ENCODE measurements at places on chromosomes 7 and 10.
A peak's percentile ranks its signal among the peaks of the same experiment; 100 is the strongest.

- H3K36me3 ChIP-seq: peaks cover 9% of the 10 kb centered on the region
- peaks cover 48% of the 10 kb centered on the region for H3K27me3 ChIP-seq
- peak overlapping the region; percentile 69 for H3K27ac ChIP-seq
- H3K4me1 ChIP-seq: peaks cover 19% of the 10 kb centered on the region
Observed at GRCh38 chr7:25854608-25855497, 297.1 kb upstream of the NFE2L3 start.

GRCh38 chr7:158651968-158652565, 52.5 kb downstream of the NCAPG2 start:
- no peaks in the 10 kb centered on the region for H3K4me1 ChIP-seq
- H3K27me3 ChIP-seq: no peaks in the 10 kb centered on the region
- no peaks in the 10 kb centered on the region for H3K36me3 ChIP-seq
- H3K4me3 ChIP-seq: no peak overlapping the region
- DNase-seq: no peak
- no peak overlapping the region for H3K27ac ChIP-seq

DNA sequence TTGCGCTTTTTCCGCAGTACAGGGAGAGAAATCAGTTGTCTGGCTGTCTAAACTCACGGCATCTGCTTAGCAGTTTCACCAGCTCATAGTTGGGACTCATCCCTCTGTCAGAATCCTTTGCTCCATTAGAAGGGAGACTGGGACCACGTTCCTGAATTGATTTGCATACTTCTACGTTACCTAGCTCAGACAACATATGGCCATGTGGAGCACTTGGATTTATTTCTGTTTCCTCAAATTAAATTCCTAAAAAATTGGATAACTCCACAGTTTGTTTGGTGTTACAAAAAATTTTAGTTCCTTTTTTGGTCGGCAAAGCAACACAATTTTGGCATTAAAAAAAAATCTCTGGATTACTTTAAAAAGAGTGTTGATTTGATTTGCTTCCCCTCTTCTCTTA, 614.0 kb downstream of the AUTS2 start:
- H3K27me3 ChIP-seq: no peaks in the 10 kb centered on the region
- no peaks in the 10 kb centered on the region for H3K36me3 ChIP-seq
- H3K4me3 ChIP-seq: no peak overlapping the region
- no peak for DNase-seq
- H3K27ac ChIP-seq: no peak overlapping the region

- no peak overlapping the region for H3K27ac ChIP-seq
- H3K4me3 ChIP-seq: no peak overlapping the region
- H3K36me3 ChIP-seq: no peaks in the 10 kb centered on the region
- no peak for DNase-seq
- H3K27me3 ChIP-seq: no peaks in the 10 kb centered on the region
- H3K4me1 ChIP-seq: no peaks in the 10 kb centered on the region
Observed at GRCh38 chr7:18706670-18707069, 211.1 kb downstream of the HDAC9 start.

DNA sequence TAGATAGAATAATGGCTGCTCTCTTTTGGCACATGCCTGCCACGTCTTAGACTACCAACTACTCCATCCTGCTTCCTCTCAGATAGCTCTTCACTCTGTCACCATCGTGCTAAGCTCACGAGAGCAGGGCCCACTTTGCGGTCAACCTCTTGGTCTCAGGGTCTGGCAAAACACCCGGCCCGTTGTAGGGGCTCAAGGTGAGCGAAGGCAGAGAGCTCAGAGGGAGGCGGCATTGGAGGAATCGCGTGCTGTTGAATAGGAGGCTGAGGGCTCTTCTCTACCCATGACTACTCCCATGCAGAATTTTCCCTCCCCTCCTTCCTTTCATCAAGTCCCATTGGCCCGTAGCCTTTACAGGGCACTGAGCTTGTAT, 100.9 kb upstream of the DDC start:
- H3K4me3 ChIP-seq: no peak overlapping the region
- H3K27me3 ChIP-seq: no peaks in the 10 kb centered on the region
- H3K27ac ChIP-seq: no peak overlapping the region
- H3K4me1 ChIP-seq: peaks cover 19% of the 10 kb centered on the region
- no peaks in the 10 kb centered on the region for H3K36me3 ChIP-seq
